ENCODE measurements at places on chromosomes 2 and 18.
A peak's percentile ranks its signal among the peaks of the same experiment; 100 is the strongest.

- DNase-seq, result no peak
These were observed 80.4 kb downstream of the LPIN2 start for GRCh38 chr18:2932247-2933181.

- no peak for DNase-seq
These were observed 404.4 kb downstream of the TRIB2 start for GRCh38 chr2:13121096-13121495.

GRCh38 chr2:12296915-12297314, 419.8 kb upstream of the TRIB2 start:
- no peak for DNase-seq

DNA sequence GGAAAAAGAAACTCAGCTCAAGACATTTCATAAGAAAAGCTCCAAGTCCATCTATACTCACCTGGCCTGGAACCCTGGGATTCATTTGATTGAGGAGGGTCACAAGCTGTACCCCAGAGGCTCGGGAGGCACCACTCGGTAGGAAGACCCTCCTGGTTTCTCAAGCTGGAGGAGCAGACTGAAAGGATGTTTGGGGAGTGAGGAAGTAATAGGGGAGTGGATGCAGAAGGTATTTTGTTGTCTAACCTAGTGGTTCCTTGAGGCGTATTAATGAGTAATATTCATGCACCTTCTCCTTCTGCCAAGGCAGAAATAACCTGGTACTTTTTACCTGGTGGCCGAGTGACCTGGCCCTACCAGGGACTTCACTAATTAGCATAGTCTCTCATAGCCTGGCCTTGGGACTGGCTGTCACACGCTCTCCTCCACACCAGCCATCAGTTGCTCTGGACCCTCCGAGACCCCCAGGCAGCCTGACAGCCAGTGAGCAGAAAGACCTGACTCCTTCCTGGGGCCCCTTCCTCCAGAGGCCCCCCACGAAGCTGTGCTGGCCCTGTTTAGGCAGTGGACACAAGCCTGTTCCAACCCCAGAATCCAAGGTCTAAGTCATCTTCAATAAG, 161.4 kb downstream of the BCL2 start:
- no peak for DNase-seq

GRCh38 chr2:33021542-33022227, 74.9 kb downstream of the LTBP1 start:
- no peak for DNase-seq

- no peak for DNase-seq
These were observed 39.8 kb downstream of the ATOH8 start for GRCh38 chr2:85793584-85793983.

- no peak for DNase-seq
These were observed 29.6 kb upstream of the IL37 start for GRCh38 chr2:112881217-112881985.

GRCh38 chr2:64283641-64284361, 139.6 kb upstream of the PELI1 start:
- no peak for DNase-seq

- DNase-seq, result peak; percentile 10
These were observed 657 bp downstream of the SGPP2 start for GRCh38 chr2:222424729-222425671.

DNA sequence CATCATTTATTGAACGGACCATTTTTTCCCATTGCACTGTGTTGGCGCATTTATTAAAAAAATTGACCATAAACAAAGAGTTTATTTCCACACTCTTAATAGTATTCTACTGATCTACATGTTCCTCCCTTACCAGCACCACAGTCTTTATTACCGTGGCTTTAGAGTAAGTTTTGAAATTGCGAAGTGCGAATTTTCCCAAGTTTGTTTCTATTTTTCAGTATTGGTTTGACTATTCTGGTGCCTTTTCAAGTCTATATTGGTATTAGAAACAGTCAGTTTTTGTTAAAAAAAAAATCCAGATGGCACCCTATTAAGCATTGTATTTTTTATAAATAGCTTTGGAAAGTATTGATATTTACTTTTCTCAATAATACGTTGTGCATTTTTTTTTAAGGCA, 795.1 kb upstream of the HS6ST1 start:
- DNase-seq, result no peak

DNA sequence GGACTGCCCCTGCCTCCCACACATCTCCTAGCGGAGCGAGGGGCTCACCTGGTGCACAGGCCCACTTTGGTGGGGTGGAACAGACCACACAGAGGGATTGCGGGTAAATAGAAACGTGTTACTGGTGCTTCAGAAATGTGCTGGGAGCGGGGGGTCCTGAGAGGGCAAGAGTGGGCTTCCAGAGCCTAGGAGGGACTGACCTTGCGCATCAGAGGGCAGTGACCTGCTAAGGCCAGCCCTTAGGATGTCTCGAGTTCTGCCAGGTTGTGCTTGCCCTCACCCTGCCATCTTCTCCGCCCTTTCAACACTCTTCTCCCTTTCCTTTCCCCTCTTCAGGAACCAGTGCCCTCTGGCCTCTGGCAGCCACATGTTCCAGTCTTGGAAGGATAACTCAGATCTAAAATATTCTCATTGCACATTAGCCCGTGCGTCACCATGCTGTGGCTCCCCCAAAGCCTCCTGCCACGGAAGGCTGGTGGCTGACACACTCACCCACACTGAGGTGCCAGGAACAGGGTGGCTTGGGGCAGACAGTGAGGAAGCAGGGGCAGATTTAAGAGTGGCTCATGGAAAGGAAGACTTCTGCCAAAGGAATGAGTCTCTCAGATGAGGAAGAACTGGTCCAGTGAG, 89.6 kb downstream of the MCFD2 start:
- DNase-seq, result no peak

GRCh38 chr2:186135686-186136085, 350.4 kb upstream of the ZC3H15 start:
- no peak for DNase-seq

- DNase-seq, result no peak
These were observed 54.5 kb upstream of the SPP2 start for GRCh38 chr2:233996000-233996399.

GRCh38 chr2:108492364-108492763, 41.9 kb upstream of the LIMS1 start:
- no peak for DNase-seq

DNA sequence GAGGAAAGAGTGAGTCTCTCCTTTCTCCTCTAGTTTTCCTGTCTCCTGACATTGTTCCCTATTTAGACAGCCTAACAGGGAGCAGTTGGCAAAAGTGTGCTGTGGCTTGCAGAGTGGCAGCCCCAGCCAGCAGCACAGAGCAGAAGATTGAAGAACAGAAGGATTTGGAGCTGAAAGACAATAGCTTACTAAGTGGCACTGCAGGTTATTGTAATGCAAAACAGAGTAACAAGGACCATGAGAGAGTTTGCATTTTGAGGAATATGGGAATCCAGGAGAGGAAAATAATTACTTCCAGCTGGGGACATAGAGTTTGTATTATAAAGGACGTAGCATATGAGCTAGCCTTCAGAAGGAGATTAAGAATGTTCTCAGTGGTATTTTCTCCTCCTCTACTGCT, 342.4 kb downstream of the AKAIN1 start:
- DNase-seq, result no peak

DNA sequence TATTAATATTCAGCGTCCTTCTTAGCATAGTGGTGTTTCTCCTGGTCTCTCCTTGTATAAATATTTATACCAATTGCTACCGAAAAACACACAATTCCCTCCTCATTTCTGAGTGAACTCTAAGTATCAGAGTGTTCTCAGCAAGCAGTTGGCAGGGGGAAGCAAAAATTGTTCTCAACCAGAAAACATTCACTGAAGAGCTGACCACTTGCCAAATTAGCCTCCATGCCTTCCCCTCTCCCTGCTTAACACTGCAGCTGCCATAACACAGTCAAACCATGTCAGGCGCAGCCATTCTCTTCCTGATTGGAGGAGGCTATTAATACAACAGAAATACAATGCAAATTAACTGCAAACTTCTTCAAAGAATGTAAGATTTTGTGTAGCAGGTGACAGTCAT, 105.0 kb downstream of the COL6A3 start:
- DNase-seq, result no peak

DNA sequence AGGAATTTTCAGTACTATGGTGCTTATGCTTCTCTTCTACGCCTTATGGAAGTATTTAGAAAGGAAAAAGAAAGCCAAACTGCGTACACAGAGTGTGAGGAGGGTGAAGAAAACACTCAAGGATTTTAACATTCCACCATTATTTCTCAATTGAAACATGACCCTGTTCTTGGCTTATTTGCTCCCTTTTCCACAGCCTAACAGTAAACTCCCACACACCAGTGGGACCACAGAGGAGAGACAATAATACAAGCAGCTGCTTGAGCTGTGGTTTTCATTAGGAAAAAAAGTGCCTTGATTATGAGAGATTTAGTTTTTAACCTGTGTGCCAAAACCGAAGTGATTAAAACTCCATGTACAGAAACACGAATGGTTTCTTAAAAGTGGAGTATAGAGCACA, 134.3 kb downstream of the MEP1B start:
- DNase-seq, result no peak

GRCh38 chr2:132581991-132582738, 87.8 kb downstream of the LYPD1 start:
- DNase-seq, result no peak

DNA sequence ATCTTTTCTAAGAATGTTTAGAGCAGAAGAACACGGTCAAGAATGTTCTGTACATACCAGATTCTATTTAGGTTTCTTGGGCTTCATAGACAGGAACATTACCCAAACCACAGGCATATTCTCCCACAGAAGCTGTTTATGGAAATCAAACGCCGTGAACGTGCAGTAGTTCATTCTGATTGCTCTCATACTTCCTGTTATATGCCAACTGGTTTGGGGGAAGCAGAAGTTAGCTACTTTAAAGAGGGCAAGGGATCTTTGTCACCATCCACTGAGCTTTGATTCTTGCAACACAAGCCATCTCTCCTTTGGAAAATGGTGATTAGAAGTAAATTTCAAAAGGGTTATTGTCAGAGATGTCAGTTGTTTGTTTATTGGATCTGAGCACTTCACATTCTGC, 182.2 kb upstream of the NRP2 start:
- DNase-seq, result no peak

DNA sequence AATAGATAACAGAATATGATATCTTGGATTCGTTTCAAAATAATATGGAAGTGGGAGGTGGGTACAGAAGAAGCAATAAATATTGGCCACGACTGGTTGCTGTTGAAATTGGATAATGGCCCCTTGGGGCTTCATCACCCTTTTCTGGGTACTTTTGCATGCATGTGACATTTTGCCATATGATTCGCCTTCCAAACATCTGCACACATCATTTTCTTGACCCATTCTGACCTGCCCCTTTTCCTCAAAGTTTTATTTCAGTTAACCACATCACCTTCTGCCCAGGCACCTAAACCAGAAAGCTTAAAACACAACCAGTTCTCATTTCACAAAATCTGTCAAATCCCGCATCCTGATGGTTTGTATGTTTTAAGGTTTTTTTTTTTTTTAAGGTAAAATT, 116.7 kb upstream of the AGAP1 start:
- no peak for DNase-seq

DNA sequence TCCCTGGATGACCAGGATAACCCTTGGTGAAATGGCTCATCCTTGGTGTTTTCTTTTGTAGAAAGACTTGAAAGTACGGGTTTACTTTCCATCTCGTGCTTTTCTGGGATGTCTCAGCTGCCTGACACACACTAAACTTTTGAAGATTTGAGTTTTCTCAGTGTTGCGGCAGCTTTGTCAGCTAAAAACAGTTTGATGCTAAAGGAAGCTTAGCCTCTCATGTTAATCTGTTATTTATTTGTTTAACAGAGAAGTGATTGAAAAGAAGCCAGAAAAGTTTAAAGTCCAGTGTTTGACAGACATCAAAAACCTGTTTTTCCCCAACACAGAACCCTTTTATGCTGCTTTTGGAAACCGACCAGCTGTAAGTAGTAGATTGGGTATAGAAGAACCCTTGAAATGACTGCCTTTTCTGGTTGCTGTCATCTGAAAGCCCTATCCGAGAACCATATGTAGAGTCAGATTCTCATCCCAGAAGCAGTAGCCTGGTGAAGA, 72.8 kb downstream of the LPIN1 start:
- DNase-seq, result no peak

- DNase-seq, result no peak
These were observed 360.1 kb upstream of the CHAC2 start for GRCh38 chr2:53407363-53408080.

GRCh38 chr2:33209976-33210375, 263.2 kb downstream of the LTBP1 start:
- no peak for DNase-seq

GRCh38 chr18:6561420-6561861, 146.7 kb upstream of the L3MBTL4 start:
- peak; percentile 10 for DNase-seq
